ENCODE measurements at places on chromosomes 3 and 15.

DNA sequence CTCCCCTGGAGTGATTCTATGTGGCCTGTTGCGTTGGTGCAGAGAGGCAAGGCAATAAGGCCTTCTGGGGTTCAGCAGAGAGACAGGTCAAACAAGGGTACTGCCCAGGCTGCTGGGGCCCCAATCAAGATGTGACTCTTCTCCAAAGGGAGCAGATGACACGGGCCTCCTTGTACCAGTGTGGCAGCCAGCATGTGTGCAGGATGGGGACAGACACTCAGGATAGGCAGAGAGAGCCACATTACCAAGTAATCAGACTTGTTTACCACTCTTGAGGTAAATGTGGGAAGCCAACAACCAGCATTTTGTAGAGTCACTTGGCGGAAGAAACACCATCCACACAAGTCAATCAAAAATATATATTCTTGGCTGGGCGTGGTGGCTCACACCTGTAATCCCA is 95.3 kb upstream of the DLG1 start:
- DNase-seq, result no peak

- DNase-seq, result no peak
Measured at GRCh38 chr15:80514071-80514780, 110.0 kb downstream of the ARNT2 start.

DNA sequence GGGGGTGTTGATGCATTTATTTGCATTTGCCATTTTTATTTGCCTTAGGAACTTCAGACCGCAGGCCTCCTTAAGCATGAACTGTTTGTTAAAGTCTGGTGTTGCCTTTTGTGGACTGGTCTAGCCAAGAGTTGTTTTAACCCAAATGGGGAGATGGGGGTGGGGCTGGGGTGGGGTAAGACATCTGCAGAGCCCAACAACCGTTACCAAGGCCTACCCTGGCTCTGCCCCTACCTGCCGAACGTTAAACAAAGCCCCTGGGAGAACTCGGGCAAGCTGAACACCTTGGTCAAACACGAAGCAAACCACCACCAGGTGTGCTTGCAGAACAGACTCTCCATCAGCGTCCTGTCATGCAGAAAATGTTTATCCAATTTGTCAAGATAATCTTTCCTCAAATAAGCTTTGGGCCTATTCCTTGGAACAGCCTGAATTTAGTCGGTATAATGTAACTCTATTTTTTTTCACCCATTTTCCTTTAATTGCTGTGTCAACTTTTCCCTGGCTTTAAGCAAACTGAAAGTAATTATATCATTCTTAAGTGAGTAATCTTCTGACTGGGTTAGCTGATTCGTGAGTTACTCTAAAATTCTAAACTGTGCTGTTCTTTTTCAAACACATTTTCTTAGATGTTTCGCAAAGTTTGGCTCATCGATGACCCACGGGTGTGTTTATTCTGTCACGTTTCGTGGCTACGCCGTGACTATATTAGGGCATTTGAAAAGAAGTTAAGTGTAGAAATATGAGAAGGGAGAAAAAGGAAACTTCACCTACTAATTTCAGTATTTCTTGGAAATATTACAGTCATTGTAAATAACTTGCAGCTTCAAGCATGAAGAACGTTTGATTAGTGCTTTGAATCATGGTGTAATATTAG is 127.6 kb downstream of the SOX2 start:
- DNase-seq, result no peak

DNA sequence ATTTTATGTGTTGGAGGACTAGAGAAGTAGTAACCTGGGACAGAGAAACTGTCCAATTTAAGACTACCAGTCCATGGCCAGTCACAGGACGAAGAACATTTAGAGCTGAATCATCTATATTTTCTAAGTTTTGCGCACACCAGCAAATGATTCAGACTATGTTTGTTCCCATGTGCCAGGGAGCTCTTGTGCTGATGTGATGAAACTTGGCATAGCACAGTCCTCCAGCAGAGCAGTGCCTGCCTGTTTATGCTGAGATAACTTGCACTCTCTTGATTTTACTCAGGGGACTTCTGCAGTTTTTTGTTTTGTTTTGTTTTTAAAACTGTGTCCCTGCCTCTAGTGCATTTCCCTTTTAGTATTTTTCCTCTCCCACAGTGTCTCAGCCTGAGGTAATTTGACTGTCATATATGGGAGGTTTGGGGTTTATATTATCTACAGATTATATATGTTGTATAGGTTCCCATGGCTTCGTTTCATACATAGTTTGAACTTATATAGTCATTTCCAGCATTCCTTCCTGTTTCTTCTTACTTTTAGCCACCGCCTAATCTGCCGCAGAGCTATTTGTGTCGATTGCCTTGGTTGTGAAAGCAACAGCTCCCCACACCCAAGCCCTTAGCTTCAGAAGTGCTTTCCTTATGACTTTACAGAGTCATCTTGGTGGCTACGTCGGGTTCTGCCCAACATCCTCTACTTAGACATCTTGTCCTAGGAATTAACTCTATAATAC is 45.5 kb downstream of the PPM1L start:
- DNase-seq, result no peak

GRCh38 chr3:59366218-59366617 is 316.4 kb upstream of the CFAP20DC start:
- DNase-seq, result no peak

- no peak for DNase-seq
Measured at GRCh38 chr15:42136513-42136912, 19.9 kb downstream of the PLA2G4F start.

- no peak for DNase-seq
Measured at GRCh38 chr3:123343296-123344174, 105.4 kb downstream of the ADCY5 start.

DNA sequence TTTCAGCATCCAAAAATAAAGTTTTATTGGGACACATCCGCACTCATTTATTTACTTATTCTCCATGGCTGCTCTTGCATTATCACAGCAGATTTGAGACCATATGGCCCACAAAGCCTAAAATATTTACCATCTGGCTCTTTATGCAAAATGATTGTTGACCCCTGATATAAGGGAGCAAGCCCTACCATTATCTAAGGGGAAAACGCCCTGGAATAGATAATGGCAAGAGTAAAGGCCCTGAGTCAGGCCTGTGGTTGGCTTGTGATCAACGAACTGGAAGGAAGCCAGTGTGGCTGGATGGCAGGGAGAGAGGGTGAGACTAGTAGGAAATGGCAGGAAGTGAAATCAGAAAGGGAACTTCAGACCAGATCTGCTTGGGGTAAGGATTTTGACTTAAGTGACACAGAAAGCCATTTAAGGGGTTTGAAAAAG is 24.6 kb upstream of the DMXL2 start:
- no peak for DNase-seq

GRCh38 chr3:56075089-56075488 is 393.2 kb downstream of the ERC2 start:
- no peak for DNase-seq

DNA sequence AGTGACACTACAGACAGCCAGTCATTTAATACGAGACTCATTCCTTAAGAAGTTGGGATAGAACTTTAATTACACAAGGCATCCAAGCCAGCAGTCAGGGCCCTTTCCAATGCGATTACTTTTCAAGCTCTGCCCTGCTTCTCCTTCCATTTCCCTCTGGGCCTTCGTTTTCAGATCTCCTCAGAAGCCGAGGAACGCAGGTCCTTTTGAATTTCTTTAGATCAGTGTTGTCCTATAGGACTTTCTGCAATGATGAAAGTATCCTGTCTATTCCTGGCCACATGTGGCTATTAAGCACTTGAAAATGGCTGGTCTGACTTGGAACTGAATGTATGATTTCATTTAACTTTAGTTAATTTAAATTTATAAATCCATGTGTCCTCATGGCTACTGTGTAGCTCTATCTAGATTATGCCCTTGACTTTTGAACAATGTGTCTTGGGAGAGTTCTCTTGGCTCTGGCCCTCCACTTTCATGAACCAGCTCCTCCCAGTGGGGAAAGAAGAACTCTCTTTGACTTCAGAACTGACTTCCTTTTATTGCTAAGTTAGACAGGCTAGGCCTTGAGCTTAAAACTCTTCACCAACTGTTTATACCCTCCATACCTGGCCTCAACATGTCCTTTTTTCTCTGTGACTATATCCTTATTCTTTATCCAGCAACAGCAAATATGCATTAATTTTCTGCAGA is 22.6 kb downstream of the TGFBR2 start:
- DNase-seq, result no peak

GRCh38 chr3:116037954-116038911 is 407.1 kb downstream of the LSAMP start:
- DNase-seq, result no peak

DNA sequence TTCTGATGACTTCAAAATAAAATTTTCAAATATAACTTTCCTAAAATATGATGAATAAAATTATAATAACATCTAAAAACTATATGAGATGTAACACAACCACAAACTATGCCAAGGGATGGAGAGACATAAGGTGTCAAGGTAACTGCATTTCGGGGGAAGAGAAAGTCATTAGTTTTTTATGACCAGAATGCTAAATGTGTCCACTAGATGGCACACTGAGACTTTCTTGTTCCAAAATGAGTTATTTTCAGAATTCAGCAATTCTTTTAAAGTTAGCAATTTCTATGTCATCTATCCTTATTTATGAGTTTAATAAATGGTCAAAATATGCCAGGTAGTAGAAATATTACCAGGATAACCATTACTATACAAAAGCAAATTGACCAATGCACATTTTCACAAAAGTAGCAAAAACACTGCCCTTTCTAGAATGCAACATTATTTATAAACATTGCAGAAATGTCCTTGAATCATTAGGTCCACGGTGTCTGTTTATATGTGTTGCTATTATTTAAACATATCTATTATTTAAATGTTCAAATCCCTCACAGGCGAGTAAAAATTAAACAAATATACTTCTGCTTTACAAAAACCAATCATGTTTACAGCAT is 374.2 kb downstream of the PLCL2 start:
- DNase-seq, result no peak

GRCh38 chr3:104206925-104207324 is 1159.8 kb upstream of the ALCAM start:
- DNase-seq, result no peak

GRCh38 chr3:48157950-48158376 is 30.3 kb downstream of the CDC25A start:
- no peak for DNase-seq

DNA sequence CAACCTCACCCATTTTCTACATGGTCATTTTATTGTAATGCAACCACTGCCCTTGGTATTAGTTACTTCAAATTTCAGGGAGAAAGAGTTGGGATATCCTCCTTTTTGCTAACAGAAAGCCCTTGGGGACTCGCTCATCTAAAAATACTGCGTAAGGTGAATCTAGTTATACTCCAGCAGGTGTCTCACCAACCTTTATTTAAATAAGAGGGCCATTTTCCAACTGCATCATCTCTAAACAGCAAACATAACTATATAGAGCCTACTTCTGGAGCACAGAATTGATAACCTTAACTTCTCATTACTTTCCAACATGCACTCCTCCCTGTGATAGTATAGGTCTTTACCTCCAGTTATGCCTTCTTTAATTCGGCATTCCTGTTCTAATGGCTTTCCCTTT is 77.5 kb downstream of the TBL1XR1 start:
- DNase-seq, result no peak

DNA sequence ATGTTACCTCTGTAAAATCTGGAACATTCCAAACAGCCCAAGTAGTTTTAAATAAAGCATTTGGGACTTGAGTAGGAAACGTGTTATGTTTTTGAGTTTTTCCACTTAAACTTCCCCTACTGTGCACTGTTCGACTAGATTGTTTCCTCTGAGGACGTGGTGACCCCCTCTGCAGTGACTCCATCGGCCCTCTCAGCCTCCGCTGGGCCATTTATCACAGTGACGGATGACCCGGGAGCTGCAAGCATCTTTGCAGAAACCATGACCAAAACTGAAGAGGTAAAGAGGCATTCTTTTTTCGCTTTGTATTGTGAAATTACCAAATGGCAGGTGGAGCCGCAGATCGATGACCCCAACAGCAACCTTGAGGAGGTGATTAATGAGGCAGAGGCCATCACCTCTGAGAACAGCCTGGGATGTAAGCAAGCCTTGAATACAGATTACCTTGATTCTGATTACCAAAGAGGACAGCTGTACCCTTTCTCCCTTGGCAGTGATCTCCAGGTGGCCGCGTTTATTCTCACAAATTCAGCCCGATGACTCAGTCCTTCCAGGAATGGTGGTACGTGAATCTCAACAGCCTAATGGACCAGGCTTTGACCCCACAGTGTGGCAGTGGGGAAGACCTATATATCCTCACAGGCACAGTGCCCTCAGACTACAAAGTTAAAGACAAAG is 79.1 kb upstream of the FAN1 start:
- DNase-seq, result no peak

DNA sequence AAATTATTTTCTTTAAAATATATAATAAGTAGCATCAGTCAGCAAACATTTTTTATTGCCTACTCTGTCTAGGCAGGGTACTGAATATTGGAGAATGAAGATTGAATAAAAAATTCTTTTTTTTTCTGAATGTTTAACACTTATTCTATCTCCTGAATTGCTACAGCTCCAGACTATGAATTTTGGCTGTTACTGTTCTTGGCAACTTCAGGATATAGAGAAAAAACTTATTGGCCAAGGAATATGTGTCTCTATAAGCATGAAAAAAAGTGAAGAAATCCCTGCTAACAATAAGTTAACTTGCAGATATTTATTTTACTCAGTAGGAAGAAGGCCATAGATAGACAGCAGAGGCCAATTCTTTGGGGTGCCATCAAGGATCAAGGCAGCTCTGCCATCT is 309.6 kb downstream of the RBMS3 start:
- no peak for DNase-seq

GRCh38 chr3:28853830-28854229 is 427.0 kb upstream of the RBMS3 start:
- no peak for DNase-seq

Data from type B pancreatic cell (in vitro differentiated cells).